Activated naive CD8-positive, alpha-beta T cell treated with anti-CD3 and anti-CD28 coated beads, Interleukin-2, amount 50 U/mL, for 16 hours (primary cell): ENCODE measurements at places on chromosomes 5 and 9.
A peak's percentile ranks its signal among the peaks of the same experiment; 100 is the strongest.

GRCh38 chr5:41094871-41095270 lies 23.7 kb upstream of the MROH2B start:
- DNase-seq, result no peak

- DNase-seq, result no peak
These were observed 52.8 kb upstream of the XPA start for GRCh38 chr9:97749928-97750327.

DNA sequence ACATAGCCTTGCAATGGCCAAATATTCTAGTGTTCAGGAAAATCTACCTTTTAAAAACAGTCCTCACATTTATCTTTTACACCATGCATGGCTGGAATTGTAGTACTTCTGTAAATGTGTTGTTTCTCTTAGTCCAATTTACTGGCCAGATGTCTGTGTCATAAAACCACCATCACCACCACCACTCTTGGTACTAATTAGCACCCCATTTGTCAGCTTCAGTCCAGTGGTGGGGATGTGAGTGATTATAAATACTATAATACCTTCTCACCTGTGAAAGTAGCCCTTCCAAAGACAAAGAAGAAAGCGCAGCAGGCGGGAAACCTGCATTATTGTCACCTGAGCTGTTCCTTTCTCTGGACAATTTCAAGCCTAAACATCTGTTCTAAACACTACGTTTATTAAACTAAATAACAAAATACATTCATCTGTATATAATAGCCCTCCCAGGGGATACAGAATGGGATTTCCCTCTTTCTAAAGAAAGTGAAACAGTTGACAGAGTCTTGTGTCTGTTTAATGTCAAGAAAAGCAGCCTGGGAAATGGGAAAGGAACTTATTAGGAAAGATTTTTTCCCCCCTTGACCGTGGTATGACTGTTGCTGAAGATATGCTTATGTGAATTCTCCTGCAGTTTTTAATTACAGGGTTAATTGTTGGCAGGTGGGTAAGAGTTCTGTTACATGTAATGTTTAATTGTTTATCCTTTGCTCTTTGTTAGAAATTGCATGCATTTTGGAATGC lies 144.5 kb upstream of the NUDT12 start:
- no peak for DNase-seq

DNA sequence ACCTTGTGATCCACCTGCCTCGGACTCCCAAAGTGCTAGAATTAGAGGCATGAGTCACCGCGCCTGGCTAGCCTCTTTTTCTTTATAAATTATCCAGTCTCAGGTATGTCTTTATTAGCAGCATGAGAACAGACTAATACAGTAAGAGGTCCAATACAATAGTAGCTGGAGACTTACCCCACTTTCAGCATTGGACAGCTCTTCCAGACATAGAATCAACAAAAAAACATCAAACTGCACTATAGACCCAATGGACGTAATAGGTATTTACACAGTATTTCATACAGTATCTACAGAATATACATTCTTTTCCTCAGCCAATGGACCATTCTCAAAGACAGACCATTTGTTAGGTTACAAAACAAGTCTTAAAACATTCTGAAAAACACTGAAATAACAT lies 6.1 kb upstream of the RCL1 start:
- DNase-seq, result no peak

DNA sequence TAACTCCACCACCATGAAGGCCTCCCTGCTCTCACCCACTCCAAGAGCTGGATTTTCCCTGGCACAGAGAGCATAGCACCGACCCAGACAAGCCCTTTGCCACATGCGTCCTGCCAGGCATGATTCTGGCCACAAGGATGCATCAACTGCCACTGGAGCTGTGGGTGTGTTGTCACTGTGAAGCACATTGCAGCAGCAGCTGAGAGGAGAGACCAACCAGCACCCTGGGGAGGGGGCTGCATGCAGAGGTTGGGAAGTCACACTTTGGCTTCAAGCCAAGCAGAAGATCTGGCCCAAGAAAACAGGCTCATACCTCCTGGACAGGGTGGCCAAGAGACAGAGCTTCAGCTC lies 22.6 kb upstream of the PTGES start:
- no peak for DNase-seq

GRCh38 chr5:41708604-41708940 lies 161.7 kb downstream of the OXCT1 start:
- DNase-seq, result no peak

DNA sequence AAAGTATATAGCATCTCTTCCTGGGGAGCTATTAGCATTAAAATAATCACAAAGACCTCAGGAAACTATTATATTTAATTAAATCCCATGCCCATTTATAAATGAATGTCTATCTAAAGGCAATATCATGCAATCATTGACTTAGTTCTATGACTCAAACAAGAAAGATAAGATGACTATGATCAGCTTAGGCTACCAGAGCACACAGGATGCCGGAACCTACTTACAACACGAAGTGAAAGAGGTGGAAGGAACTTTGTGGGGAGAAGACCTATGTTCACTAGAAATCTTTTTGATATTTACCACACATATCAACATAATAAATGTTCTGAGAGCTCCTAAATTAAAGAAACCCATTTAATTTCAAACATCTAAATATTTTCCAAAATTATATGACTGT lies 344.2 kb upstream of the CYLC2 start:
- DNase-seq, result no peak

GRCh38 chr5:146867996-146868708 lies 10.4 kb downstream of the PPP2R2B start:
- no peak for DNase-seq

GRCh38 chr9:136655536-136656182 lies 7.1 kb upstream of the EGFL7 start:
- DNase-seq, result no peak

- DNase-seq, result no peak
These were observed 64.3 kb downstream of the CSNK1A1 start for GRCh38 chr5:149486726-149487635.

DNA sequence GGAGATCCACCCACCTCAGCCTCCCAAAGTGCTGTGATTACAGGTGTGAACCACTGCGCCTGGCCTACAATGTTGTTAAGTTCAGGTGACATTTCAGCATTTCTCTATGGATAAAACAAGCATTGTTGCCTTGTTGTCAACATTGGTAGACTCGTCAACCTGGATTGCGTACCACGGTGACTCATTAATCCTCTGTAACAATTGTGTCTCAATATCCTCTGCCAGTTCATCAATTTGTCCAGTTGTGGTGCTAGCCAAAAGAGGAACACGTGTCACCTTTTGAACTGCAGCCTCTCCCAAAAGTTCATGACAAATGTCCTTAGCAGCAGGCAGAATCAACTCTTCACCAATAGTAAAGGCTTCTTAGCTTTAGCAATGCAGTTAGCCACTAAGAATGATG lies 46.3 kb upstream of the LARP1 start:
- DNase-seq, result no peak

DNA sequence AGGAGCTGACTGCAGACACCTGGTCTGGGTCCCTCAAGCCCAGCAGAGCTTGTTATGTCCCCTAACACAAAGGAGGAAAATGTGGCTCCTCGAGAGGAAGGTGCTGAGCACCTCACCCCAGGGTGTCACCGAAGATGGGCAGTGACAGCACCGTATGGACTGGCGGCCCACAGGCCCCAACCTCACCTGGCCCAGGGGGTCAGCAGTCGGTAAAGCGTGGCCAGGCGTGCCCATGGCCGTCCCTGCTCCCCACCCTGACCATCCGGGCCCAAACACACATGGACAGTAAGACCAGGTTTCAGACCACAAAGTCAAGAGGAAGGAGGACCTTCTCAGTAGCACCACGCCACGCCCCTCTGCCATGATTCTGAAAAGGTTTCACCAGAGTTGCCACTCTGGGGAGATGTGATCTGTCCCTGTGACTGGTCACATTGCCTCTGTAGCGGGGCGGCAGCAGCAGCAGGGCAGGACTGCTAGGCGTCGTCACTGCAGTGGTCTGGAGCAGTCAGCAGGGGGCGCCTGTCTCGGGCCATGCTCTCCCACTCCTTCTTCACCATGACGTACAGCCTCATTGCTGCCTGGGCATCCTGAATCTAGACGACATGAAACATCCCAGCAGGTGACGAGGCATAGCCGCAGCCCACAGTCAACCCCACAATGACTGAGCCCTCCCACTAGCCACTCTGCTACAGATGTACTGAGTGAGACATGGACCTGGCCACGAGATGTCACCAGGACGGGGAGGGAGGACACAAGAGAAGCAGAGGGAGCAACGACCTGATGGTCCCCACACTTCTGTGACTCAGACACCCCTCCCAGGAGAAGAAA lies 11.1 kb downstream of the REXO4 start:
- DNase-seq, result peak; percentile 60

- DNase-seq, result no peak
These were observed 7.0 kb upstream of the SLC26A2 start for GRCh38 chr5:149953436-149954121.

GRCh38 chr5:56012281-56012963 lies 17.7 kb upstream of the IL6ST start:
- no peak for DNase-seq

GRCh38 chr5:146883511-146883910 lies 5.0 kb upstream of the PPP2R2B start:
- no peak for DNase-seq

- DNase-seq, result no peak
These were observed 13.1 kb upstream of the MAP3K1 start for GRCh38 chr5:56802205-56802604.

- no peak for DNase-seq
These were observed 2.6 kb downstream of the INVS start for GRCh38 chr9:100101608-100102007.

- DNase-seq, result no peak
These were observed 148.0 kb downstream of the RORB start for GRCh38 chr9:74645007-74645639.

GRCh38 chr9:18338042-18338441 lies 135.9 kb upstream of the ADAMTSL1 start:
- no peak for DNase-seq

DNA sequence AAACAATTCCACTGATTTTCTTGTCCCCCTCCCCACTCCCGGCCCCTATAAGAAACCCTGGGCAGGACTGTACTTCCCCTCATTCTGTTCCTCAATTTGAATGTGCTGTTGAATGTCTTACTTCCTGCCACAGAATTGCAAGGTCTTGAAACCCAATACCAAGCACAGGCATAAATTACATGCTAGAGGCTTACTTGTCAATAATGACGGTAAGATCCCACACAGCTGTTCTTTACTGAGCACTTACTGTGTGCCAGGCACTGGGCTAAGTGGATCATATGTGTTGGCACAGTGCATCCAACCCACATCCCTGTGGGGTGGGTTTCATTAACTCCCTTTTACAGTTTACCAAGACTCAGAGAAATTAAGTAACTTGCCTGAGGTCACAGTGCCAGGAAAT lies 63.4 kb downstream of the MVB12B start:
- DNase-seq, result no peak

DNA sequence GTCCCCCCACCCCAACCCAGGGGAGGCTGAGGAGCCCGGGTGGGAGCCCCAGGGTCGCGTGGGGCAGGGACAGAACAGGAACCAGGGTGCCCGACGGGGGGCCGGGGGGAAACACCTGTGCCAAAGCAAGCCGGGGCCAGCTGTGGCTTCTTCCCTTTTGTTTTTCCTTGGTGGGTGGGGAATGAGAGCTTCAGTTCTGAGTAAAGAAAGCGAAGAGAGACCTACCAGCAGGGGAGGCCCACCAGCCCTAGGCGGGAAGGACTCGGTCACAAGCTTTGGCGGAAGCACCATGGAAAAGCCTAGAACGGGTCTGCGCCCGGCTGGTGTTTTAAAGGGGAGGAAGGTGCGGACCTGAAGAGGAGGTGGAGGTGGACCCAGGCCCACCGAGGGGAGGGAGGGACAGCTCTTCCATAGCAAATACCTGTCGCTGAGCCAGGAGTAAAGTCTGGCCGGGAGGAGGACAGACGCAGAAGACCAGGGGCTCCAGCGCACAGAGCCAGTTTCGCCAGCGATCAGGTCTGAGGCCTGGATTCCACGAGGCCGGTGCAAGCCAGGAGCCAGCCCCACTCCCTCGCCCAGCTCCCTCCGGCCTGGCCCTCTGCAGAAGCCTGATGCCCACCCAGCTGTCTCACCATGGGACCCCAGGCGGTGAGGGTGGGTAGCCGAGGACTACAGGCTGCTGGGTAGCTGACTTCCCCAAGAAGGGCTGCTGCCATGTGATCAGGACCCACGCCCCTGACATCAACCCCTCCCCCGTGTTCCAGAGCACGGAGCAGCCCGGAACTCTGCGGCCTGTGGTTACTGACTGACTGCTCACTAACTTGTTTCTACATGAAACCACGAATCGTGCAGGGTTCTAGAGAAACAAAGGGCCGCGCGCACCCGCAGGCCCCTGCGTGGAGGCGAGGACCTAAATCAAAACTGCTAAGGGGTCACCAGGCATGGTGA lies 849 bp upstream of the MGAT1 start:
- peak; percentile 62 for DNase-seq
